ENCODE measurements at places on chromosomes 3 and 15.

DNA sequence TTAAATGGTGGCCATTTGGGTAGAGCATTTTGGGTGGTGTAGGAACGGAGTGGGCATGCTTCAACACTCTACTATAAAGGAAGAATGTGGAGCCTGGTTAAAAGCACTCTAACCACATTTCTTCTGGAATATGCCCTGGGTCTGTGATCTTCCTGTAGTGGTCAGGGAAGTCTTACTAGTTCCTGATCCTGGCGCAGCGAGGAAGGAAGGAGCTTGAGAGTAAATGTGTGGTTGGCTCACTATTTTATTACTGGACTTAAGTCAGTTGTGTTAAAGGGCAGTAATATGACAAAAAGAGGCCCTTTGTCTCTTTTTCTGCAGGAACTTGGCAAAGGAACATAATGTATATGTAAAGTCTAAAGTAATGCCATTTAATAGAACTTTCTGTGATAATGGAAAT lies 197.6 kb upstream of the ZPLD1 start:
- no peak for DNase-seq

DNA sequence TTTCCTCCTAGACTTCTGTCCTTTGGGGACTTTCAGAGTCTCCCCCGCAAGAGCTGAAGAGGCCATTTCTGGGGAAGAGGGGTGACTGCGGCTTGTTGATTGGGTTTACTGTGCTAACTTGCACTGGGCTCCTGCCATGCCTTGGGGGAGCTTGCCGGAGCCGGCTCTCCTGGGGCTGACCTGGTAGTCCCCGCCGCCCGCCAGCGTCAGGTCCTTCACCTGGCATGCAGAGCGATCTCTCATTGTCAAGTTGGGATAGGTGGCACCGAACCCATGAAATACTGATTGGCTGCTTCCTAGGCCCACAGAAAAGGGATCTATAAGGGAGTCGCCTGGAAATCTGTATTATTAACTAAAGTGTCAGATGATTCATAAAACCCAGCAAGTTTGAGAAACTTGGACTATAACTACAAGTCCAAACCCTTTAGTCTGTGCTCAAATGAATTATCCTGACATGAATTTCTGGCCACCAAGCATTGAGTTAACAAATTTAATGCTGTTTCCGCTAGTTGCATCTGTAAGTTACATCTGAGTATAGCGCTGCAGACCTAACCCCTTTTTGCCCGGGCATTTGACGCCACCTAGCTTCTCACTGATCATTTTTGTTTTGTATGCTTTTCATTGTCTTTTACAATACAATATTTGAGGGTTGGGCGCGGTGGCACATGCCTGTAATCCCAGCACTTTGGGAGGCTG lies 607 bp upstream of the IMP3 start:
- peak; percentile 54 for DNase-seq

DNA sequence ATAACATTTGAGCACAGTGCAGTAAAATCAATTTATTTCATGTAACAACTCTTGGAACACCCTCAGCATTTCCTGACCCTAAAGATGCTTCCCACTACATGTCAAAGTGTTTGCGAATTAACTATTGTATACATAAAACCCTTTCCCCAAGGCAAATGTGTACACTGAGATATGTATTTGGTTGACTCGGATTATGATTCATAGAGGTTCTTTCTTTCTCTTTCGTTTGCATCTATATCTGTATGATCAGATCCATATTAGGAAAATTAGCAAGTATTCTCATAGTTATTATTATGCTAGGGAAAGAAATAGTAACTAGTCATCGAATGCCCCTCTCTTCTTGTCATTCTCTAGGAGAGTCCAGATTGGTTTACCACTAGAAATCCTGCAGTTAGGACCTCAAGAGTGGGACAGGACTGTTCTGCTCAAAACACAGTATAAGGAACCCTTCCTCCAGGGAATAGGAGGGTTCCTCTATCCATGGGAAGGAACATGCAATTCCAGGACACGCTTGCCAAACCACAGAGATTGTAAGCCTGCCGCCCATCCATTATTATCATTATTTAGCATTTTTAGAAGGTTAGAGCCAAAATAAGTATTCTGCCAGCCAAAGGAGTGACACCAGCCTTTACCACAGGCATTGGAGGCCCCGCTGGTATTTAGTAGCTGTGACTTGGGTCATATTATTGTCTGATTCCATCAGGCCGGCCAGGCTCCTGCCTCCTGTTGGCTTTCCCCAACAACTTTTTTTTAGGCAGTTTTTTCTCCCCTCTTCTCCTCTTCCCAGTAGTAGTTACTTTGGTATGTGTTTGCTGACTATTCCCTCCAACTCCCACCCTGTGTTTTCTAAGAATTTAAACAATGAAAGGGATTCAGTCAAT lies 100.7 kb downstream of the GALK2 start:
- no peak for DNase-seq

- DNase-seq: no peak
Measured at GRCh38 chr3:172136330-172136729, 97.0 kb downstream of the FNDC3B start.

DNA sequence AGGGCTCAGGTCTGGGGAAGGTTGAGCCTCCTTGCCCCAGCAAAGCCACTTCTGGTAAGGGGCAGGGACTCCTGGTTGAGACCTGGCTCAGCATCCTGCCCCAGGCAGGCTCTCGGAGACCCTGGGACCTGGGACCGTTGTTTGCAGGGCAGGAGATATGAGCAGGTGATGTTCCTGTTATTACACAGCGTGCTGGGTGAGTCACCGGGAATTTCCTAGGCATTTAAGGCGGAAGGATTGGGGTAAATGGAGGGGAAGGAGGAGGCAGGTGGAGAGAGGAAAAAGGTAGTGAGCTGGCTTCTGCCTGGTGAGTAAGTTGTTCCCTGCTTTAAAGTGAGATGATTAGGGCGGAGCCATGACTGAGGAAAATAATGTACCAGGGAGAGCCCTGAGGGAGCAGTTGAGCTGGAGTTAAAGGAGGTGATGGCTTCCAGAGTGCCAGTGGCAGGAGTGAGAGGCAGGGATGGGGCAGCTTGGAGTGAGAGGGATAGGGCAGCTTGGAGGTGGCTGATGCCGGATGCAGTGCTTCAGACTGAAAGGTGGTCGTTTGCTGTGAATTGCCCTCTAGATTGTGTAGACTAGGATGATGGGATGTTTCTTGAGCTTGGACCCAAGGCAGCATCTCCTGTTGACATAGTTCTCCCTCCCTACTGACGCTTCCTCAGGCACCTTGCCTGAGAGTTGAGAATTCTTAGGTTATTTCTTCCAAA lies 79.4 kb downstream of the AAGAB start:
- peak; percentile 21 for DNase-seq

DNA sequence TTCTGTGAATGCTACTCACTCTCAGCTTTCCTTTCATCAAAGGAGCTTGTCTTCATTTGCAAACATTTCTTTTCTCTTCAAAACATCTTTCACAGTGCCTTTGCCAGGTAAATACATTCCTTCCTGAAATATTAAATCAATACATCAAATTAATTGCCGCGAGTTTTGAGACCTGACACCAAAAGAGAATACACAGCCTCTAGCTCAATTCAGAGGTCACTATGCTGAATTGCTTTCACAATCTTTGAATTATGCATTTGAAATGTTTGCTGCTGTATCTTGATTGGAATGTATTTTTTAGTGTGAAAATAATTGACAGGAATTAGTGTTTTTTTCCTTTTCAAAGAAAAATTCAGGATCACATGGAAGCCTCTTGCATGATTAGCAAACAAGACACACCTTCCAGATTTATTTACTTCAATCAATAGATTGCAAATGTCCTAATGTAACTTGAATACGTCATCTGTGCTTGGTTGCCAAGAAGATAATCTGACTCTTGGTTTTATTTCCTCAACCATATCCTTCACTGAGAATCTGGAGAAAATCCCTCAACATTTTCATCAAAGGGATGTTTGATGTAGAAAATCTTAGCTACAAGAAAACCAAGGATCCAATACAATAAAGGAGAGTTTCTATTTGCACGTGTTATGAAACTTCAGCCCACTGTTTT lies 83.6 kb downstream of the KCNH8 start:
- DNase-seq: no peak

Measured in DMS153 (cell line).